Vagina (tissue), 2 donors: ENCODE measurements at places on chromosomes 13 and 19.
A peak's percentile ranks its signal among the peaks of the same experiment; 100 is the strongest.

GRCh38 chr13:94608586-94608985, 6.9 kb downstream of the GPR180 start:
- no peak for DNase-seq

- DNase-seq, result no peak
Observed at GRCh38 chr13:49711218-49711863, 20.1 kb upstream of the EBPL start.

DNA sequence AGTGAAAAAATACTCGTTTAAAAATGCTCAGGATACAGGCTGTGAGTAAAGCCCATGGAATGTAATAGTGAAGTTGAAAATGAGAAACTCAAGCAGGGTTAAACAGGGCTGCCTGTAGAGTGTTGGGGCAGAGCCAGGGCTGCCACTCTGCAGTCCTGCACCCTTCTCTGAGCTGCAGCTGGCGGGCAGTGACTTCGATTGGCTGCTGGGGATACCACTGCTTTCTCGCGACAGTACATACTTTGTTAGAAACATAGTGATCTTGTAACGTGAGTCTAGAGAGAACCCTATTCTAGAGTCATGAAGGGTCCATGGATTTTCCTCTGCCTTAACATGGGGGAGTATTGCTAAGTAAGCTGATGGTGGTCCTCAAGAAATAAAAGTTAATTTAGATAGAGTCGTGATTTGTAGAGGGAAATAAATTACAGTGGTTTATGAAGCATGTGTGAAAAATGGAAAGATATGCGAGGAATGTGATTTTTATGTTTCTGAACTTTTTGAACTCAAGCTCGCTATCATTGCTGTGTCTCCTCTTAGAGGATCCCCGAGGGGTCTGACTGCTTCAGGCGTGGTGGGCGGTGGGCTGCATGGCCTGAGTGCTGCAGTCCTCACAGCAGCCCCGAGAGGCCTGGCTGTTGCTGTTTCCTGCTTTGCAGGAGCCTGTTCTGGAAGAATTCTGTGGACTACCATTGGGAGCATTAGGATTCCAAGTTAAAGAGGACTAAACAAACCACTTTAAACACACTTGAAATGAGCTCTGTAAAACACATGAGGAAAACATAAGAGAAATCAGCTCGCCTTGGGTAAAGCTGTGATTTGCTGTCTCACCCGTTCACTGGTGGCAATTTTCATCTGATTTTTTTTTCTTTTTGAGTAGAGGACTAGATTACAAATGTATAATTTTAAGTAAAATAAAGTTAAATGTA, 95.7 kb downstream of the ARHGEF7 start:
- no peak for DNase-seq

- no peak for DNase-seq
Observed at GRCh38 chr13:89726690-89727435, 1620.6 kb upstream of the MIR17HG start.

- no peak for DNase-seq
Observed at GRCh38 chr13:101941095-101941783, 460.6 kb downstream of the FGF14 start.

DNA sequence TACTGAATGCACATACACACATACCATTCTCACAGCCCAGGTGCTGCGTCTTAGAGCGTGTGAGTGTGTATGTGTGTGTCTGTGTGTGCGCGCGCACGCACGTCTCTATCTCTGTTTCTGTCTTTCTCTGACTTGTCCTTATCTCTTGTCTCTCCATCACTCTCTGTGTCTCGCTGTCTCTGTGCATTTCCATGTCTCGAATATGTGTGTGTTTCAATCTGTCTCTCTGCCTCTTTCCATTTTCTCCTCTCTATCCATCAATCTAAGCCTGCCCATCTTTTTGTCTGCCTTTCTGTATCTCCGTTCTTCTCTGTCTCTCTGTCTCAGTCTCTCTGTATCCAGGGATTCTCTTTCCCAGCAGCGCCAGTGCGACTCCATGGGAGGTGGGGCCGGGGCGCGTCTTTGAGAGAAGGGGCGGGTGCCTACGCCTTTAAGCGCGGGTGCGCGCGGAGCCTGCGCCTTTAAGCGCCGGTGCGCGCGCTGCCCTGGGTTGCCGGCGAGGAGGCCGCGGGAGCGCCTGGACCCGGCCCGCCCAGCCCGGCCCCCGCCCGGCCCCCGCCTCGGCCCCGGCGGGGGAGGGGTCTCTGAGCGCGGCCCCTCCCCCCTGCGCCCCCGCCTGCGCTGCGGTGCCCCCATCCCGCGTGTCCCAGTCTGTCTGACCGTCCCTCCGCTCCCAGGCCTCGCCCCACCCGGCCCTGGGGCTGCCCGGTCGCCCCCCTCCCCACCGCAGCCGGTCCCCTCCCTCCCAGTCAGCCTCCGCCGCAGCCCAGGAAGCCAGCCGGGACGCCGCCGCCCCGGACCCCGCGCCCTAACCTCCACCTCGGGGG, at the start of gene LRFN3:
Gene LRFN3, plus strand, starts transcription at position 464 of the 827 bp plus-strand sequence. CDS start 3,052 bp downstream, outside the sequence.
- DNase-seq, result no peak

GRCh38 chr19:41384351-41384750, 8.0 kb downstream of the TMEM91 start:
- no peak for DNase-seq

GRCh38 chr19:48631225-48631624, 6.0 kb downstream of the DBP start:
- no peak for DNase-seq

GRCh38 chr19:32316034-32316433, 29.4 kb upstream of the ZNF507 start:
- peak; percentile 54 for DNase-seq

DNA sequence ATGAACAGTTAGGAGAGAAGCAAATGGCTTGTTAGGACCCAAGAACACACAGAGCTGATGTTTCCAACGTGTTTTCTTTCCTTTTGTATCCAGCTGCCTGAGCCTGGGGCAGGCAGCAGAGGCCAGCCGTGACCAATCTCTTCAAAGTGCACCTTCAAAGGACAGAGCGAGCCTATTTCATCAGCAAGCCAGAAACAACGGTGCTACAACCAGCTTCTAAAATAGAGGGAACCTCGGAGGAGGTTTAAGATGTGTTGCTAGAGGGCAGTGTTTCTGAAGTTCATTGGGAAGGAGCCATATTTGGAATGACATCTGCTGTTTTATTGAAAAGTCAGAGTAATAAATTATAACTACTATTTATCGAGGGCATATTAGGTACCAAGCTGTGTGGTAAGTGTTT, 56.2 kb upstream of the RFC3 start:
- DNase-seq, result no peak
